Esophagus squamous epithelium (tissue), 5 donors: ENCODE measurements at places on chromosomes 5 and 9.

DNA sequence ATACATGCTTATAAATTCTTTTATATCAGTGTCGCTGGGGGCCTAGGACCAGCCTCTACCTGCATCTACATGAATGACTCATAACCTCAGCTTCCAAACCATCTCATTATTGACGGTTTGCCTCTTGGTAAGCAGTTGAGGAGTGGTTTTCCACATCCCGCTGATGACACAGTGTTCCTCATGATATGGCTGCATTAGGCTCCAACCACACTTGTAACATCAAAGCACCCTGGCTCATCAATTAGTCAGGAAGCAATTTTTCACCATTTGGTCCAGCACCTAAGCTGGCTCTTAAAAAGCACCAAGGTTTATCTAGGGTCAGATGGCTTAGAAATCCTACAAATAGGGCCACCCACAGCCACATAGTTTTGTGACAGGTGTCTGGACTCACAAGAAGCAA is 402.4 kb downstream of the ARHGEF28 start:
- DNase-seq = no peak

DNA sequence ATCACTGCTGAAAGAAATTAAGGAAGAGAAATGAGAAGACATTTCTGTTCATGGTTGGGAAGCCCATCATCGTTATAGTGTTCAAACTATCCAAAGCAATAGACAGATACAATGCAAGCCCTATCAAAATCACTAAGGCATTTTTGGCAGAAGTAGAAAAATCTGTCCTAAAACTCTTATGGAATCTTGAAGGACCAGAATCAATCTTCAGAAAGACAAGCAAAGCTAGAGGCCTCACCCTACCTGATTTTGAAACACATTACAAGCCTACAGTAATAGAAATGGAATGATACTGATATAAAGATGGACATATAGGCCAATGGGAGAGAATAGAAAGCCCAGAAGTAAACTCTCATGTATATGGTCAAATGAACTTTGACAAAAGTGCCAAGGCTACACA is 4.9 kb upstream of the IFNA21 start:
- no peak for DNase-seq

DNA sequence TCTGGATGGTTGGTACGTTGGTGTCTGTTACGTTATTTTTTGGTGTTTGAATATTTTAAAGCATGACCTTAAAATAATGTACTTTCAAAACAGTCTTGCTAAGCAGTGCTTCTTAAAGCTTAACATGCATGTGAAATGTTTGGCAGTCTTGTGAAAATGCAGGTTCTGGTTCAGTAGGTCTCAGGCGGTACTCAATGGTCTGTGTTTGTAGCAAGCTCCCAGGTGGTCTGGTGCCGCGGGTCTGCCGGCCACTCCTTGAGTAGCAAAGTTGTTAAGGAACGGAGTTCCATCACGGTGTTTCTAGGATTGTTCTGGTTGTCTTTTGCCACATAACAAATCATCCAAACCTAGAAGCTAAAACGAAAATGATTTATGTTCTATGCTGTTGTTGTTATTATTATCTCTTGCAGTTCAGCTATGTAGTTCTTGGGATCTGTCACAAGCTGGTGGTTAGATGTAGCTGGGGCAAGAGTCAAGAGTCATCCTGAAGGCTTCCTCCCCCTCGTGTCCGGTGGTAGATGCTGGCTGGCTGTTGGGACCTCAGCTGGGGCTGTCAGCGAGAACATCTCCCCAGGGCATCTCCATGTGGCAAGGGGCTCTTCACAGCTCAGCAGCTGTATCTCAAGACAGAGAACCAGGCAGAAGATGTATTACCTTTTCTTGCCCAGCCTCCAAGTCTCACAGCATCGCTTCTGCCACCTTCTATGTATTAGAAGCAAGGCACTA is 186.8 kb downstream of the PALM2AKAP2 start:
- DNase-seq = no peak

DNA sequence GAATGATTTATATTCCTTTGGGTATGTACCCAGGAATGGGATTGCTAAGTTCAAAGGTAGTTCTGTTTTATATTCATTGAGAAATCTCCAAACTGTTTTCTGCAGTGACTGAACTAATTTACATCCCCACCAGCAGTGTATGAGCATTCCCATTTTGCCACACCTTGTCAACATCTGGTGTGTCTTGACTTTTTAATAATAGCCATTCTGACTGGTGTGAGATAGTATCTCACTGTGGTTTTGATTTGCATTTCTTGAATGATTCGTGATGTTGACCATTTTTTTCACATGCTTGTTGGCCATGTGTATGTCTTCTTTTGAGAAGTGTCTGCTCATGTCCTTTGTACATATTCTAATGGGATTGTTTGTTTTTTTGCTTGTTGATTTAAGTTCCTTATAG is 421.5 kb downstream of the KIAA0825 start:
- no peak for DNase-seq

DNA sequence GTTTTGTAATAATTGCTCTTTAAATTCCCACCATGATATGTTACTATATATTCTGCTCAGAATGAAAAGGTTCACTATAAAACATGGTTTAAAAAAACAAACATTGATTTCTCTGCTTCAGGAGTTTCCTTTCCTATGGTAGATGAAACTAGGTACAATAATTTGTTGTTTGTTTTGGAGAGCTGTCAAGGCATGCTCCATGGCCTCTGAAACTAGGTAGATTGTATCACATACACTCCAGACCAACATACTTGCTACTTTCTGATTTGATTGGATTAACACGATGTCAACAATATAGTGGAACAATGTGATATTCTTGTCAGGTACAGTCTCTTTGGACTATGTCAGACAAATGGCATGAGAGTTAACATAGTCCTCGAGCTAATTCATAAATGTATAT is 452.7 kb upstream of the CDH9 start:
- DNase-seq = no peak

DNA sequence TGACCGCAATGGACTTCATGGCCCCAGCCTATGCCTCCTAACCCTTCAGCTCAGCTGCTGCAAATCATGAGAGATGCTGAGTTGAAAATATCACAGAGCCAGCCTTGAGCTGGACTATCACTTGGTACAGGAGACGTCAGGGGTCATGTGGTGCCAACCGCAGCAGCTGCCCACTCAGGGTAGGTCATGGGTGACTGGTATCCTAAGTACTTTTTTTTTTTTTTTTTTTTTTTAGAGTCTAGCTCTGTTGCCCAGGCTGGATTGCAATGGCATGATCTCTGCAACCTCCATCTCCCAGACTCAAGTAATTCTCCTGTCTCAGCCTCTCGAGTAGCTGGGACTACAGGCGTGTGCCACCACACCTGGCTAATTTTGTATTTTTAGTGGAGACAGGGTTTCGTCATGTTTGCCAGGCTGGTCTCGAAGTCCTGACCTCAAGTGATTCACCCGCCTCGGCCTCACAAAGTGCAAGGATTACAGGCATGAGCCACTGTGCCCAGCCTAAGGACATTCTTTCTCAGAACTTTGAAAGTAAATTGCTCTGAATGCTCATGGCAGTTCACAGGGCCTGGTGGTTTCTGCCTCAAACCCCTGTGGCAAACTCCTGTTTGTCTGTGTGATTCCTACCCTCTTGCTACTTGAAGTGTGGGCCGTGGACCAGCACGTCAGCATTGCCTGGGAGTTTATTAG is 21.3 kb downstream of the WWC1 start:
- DNase-seq = no peak

- DNase-seq = no peak
Measured at GRCh38 chr9:127116088-127116726, 6.2 kb downstream of the ANGPTL2 start.

GRCh38 chr9:126131066-126132010 is 195.3 kb upstream of the MVB12B start:
- no peak for DNase-seq

GRCh38 chr5:30453168-30453567 is 740.3 kb upstream of the CDH6 start:
- no peak for DNase-seq

DNA sequence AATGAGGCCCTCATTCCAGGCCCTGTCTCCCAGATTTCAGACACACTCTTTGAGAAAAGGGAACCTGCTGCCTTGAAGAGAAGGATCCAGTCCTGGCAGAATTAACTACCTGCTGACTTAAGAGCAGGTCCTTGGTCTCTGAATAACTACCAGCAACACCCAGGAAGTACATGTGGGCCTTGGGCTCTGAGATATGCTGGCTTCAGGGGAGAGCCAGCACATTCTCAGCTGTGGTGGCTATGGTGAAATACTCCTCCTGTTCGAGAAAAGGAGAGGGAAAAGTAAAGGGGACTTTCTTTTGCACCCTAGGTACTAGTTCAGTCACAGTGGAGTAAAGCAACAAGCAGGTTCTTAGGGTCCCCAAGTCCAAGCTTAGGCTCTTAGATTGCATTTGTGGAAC is 120.0 kb downstream of the HMHB1 start:
- DNase-seq = no peak

DNA sequence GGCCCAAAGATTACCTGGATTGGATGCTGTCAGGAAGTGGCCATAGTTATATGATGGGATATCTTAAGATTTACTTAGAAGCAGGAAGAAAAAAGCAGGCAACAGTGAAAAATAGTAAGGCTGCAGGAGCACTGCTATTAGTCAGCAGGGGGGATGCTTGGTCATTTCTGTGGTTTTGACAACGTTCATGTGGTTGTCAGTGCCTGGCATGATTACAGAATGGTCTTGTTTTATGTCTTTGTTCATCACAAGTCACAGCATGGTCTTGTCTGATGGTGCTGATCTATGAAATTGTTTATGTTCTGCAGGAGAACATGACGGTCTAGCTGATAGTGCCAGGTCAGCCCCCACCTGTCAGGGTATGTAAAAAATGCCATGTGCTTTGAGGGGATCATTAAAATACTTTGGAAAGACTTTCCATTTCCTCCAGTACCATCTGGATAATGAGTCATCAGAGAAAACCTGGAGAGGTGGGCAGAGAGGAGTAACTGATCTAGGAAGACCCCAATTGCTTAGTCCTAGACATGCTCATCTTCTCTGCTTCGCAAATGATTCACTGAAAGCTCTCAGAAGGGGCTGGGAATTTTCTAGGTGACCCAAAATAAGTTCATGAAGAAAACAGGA is 48.5 kb downstream of the PLGRKT start:
- DNase-seq = no peak

- no peak for DNase-seq
Measured at GRCh38 chr5:178180141-178180863, 6.9 kb downstream of the GMCL2 start.

- no peak for DNase-seq
Measured at GRCh38 chr5:39520232-39520572, 95.4 kb upstream of the DAB2 start.

- DNase-seq = no peak
Measured at GRCh38 chr9:9598723-9599122, 1014.1 kb downstream of the PTPRD start.

GRCh38 chr5:135600971-135601381 is 22.2 kb upstream of the CXCL14 start:
- no peak for DNase-seq

- no peak for DNase-seq
Measured at GRCh38 chr9:86308687-86309086, 26.3 kb upstream of the ISCA1 start.

GRCh38 chr9:107266624-107267368 is 16.3 kb upstream of the RAD23B start:
- DNase-seq = no peak

DNA sequence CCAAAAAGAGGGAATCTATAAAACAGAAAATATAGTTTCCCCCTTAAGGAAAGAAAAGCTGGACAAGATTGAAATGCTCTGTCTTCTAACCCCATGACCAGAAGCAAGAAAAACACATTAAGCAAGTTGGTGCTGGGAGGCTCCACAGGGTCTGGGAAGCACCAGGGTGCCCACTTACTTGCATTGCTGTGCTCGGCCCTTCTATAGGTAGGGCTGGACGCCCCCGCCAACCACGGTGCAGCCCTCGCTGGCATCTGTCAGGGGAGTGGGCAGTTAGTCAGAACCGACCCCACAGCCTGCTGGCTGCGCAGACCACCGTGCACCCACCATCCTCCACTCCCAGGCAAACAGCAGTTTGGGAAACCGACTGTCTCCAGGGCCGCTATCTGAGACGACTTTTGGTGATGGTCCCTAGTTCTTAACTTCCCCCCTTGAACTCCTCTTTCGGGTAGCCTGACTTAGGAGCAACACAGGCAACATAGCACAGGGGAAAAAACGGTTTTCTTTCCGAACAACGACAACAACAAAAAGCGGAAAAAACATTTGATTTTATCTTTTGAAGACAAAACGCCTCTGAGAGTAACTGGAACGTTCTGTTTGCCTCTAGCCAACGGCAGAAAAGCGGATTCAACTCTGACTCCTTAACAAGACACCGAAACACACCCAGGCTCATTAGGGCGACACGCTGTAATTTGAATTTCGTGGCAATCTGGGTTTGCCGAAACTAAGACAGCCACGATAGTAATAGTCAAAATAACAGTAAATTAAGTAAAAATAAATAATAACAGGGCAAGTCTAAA is 3.9 kb downstream of the IRX2 start:
- no peak for DNase-seq

DNA sequence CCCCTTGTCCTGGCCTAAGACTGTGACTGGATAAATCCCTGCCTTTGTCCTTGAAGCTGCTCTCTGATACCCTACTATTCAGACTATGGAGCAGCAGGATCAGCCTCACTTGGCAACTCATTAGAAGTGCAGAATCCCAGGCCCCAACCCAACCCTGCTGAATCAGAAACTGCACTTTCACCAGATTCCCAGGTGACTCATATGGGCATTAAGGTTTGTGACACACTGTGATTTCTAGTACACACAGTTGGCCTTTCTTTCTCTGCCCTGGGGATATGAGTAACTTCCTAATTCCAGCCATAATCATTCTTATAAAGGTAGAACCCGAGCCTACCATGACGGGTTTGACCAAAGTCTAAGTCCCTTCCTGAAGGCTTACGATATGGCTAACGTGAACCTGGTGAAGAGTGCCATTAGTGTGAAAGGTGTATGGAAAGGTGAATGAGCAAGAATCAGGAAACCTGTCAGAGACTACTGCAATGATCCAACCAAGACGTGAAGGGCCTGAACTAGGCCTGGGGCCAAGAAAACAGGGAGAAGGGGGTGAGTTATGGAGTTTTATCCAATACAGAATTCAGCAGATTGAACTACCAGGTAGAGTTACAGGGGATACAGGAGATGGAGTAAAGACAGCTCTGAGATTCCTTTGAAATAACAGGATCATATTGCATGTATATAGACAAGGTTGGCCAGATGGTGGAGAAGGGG is 533.0 kb downstream of the BNC2 start:
- DNase-seq = no peak

DNA sequence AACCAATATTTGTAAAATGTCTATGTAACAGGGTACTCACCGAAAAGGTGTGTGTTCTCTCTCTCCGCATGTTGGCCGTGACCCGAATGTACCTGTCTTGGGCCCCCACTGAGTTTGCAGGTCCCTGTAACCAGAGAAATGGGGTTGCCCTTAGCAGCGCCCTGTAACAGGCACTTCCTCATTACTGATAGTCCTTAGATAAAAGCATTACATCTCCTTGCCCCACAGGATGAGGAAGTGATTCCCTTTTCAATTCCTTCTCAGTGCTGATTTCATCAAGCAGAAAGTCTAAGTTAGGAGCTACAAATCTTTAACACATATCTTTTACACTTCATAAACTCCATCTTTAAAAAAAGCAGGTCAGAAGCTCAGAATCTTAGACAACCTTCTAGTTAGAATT is 15.2 kb upstream of the HMHB1 start:
- DNase-seq = no peak
